ENCODE measurements at places on chromosomes 4 and X.

DNA sequence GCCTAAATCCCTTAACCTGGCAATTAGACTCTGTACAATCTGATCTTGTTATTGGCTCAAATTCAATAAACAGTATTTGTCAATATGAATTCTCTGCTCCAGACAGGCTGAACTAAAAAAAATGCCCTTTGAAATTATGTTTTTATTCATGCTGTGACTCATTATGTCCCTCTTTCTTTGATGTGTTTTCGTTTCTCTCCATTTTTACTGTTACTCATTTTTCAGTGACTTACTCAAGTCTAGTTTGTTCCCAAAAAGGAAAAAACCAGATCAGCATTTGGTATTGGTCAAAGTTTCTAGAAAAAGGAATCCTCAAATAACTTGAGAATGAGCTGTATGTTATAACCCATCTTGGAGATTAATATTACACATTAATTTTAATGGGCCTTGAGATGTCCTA, 40.4 kb downstream of the UNC5C start:
- peak; percentile 10 for DNase-seq

GRCh38 chr4:150130933-150131332, 52.7 kb downstream of the DCLK2 start:
- DNase-seq, result no peak

GRCh38 chr4:70943114-70943513, 40.9 kb downstream of the MOB1B start:
- DNase-seq, result peak; percentile 64

- peak; percentile 26 for DNase-seq
Observed at GRCh38 chrX:18707426-18708049, at the start of gene PPEF1. TSS of gene PPEF1 (plus strand) at chrX:18707645. CDS start at chrX:18707781, 136 bp downstream.

- DNase-seq, result no peak
Observed at GRCh38 chr4:182671749-182672148, 245.4 kb downstream of the DCTD start.

DNA sequence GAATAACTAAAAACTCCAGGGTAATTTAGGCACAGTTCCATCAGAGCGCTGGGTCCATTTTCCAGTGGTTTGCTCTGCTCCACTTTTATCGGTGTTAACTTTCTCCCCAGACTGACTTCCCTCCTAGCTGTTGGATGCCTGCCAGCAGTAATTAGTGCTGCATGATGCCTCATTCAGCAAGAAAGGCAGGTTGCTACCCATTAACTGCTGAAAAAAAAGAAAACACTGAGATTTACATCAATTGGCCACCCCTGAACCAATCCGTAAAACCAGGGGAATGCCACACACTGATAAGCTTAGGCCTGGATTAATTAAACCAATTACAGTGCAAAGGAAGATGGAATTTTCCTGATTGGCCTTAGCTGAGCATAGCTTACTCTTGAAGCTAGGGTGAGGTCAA, 182.4 kb upstream of the CXXC4 start:
- no peak for DNase-seq

DNA sequence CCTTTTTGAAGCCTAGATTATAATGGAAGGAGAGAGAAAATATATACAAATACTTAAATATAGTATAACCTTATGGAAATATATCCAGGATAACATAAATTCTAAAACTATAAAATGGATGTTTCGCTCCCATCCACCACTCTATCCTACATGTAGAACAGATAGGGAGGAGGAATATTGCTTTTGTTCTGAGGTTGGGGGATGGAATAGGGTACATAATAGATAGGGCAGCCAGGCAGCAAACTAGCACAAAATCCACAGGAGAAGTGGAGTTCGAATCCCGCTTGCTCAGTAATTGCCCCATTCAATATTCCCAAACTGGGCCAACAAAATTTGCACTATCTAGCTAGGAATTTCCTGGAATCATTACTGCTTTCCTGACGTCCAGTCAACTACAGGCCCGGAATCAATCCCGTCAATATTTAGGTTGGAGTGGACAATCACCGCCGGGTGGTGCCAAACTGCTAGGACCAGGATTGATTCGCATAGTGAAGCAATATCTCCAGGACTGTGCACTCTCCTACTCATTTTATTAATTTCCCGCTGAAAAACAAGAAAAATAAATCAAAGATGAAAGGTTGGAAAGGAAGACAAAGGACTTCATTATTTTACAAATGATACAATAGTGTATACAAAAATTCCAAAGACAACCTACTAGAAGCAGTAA, 40.4 kb upstream of the PAPSS1 start:
- no peak for DNase-seq

GRCh38 chrX:13024986-13025385, 19.4 kb downstream of the FAM9C start:
- no peak for DNase-seq
